Mucosa of gallbladder (tissue), 1 donor: ENCODE measurements at places on chromosomes 3 and 15.
A peak's percentile ranks its signal among the peaks of the same experiment; 100 is the strongest.

GRCh38 chr3:181637456-181637855 lies 74.3 kb upstream of the SOX2 start:
- DNase-seq: no peak

- peak; percentile 40 for DNase-seq
Measured at GRCh38 chr15:97962263-97962662, 1.8 kb downstream of the ARRDC4 start.

DNA sequence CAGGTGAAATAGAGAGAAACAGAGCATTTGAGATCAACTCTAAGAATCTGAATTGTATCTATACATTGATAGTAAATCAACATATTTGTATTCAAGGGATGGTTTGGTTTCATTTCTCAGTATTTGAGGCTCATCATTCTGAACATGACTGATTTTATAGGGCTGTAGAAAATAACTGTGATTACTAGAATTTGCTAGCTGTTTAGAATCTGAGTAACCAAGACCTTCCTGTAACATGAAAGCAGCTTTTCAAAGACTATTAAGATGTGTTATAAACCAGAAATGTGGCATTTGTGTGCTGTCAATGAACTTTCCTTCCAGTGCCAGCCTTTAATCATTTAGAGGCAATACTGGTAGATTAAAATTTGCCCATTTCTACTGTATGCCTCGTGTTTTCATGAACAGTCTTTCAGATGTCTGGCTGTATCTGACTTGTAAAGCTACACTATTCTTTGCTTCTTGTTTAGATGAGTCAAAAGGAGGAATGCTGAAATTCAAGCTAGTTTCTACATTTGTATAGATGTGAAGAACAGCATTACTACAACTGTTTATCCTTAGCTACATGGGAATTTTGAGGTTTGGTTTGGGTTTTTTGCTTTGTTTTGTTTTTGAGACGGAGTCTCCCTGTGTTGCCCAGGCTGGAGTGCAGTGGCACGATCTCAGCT lies 137.3 kb upstream of the BHLHE40 start:
- no peak for DNase-seq

DNA sequence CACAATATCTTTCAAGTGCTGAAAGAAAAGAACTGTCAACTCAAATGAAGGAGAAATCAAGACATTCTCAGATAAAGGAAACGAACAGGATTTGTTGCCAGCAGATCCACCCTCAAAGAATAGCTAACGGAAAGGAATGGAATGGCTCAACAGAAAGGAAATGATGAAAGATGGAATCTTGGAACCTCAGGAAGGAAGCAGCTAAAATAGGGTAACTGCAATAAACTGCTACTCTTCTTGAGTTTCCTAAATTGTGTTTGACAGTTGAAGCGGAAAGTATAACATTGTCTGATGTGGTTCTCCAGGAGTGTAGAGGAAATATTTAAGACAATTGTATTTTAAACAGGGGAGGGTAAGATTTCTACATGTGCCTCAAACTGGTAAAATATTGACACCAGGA lies 22.0 kb downstream of the PRR23E start:
- DNase-seq: no peak

- DNase-seq: no peak
Measured at GRCh38 chr15:100835636-100836035, 44.0 kb upstream of the ALDH1A3 start.

DNA sequence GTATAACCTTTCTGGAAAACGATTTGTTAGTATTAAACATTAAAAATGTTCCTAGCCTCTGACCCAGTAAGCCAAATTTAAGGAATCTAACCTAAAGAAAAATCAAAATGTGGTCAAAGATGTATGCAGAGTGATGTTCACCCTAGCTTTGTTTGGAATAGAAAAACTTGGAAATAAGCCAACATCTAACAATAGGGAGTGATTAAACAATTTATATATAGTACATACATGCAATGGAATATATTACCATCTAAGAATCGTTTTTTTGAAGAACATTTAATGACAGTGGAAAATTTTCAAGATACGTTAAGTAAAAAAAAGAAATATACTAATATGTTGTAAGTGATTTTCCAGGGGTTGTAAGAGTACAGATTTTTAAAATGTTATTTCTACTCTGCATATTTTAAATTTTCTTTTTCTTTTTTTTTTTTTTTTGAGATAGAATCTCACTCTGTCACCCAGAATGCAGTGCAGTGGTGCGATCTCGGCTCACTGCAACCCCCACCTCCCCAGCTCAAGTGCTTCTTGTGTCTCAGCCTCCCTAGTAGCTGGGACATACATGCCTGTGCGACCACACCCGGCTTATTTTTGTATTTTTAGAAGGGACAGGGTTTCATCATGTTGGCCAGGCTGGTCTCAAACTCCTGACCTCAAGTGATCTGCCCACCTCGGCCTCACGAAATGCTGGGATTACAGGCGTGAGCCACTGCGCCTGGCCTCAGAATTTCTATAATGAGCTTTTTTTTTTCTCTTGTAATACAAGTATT lies 54.9 kb downstream of the ANP32A start:
- DNase-seq: no peak
